EL (cell line): ENCODE measurements at places on chromosomes 12 and 14.

GRCh38 chr14:94180655-94181271 is 6.6 kb downstream of the PPP4R4 start:
- DNase-seq: peak; percentile 58

GRCh38 chr12:97425802-97426491 is 36.7 kb upstream of the RMST start:
- no peak for DNase-seq

GRCh38 chr12:98373025-98373554 is 142.3 kb upstream of the TMPO start:
- DNase-seq: peak; percentile 43

DNA sequence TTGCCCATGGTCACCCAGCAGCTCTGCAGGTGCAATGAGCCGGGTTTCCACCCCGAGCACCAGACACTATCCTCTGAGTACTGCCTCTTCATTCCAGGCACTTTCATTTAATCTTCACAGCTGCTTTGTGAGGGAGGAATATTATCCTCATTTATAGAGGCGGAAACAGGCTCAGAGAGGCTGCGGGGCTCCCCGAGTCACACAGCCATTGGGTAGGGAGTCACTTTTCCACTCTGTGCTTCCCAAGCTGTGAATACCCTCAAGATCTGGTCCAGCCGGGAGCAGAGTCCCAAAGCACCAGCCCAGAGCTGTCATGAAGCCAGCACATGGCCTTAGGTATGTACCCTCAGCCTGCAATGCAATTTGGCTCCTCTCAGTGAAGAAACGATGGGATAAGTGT is 51.7 kb upstream of the RIN3 start:
- no peak for DNase-seq

DNA sequence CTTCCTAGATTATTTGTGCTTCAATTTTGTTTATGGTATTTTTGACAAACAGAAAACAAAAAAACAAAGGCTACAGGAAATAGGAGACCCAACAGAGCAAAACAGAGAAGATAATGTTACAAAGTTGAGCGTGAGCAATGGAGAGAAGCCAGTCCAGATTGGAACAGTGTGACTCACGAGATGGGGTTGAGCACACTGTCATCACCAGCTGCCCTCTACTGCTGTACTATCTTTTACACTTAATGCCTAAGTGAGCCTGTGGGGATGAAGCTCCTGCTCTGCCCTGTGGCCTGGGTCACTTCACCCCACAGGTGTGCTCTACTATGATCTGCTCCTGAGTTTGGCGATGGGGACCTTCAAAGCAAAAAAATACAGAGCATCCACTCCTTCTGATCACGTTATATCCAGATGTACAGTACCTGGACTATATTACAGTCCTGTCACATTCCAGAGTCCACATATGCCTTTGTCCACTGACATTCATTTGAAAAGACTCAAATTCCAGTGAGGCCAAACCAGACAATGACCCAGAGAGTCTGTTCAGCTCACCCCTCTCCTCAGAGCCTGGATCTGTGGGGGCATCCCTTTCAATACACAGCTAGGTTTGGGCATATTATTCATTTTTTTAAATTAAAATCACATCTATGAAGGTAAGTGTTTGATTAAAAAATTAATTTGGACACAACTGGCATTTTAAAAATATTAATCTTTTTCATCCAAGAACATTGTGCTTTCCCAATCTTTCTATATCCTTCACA is 4.4 kb downstream of the IPO8 start:
- DNase-seq: peak; percentile 81

DNA sequence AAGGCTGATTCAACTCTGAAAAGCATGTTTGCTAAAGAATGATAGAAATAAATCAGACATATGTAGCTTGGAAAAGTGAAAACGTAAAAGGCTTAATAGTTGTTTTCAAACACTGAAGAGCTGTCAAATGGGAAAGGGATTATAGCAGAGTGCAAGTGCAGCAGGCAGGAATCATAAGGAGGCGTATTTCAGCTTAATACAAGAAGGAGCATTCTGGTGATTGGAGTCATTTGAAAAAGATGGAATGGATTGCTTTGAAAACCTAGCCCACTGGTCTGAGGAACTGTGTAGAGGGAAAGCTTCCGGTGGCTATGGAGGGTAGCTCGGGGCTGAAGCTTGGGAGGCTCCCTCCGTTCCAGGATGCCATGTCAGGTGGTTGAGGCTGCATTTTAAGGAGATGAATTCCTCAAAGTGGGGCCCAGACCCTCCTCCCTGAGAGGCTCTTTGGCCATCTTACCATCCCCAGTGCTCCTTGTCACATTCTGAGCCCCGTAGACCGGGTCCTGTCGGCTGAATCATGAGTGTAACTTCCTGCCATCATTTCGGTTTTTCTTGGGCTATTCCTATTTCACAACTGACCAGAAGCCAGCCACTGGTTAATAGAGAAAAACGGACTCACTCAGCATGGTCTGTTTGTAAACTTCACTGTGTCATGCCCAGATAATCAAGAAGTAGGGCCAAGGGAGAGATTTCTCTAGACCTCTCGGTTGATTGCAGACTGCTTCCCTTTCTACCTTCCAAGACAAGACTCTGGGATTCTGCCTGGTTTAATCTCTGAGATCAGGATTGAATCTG is 6.5 kb downstream of the WNT5B start:
- no peak for DNase-seq

GRCh38 chr14:89903340-89903952 is 51.1 kb downstream of the EFCAB11 start:
- no peak for DNase-seq

GRCh38 chr12:49928471-49928870 is 22.1 kb upstream of the AQP2 start:
- DNase-seq: no peak

DNA sequence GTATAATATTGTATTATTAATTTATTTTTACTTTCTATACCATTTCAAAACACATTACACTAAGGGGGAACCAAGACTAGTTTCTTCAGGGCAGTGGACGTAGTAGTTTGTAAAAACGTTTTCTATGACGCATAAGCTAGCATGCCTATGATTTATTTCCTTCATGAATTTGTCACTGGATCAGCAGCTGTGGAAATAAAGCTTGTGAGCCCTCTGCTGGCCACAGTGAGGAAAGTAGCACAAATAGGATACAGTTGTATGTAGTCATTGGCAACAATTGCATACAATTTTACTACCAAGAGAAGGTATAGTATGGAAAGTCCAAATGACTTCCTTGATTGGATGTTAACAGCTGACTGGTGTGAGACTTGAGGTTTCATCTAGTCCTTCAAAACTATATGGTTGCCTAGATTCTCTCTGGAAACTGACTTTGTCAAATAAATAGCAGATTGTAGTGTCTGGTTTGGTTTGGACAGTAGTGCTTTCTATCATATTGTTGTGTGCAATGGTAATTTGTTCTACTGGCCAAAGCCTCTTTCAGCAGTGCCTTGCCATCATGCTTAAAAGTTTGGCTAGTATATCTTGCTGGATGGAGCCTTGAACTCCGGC is 24.3 kb upstream of the PLEKHD1 start:
- peak; percentile 88 for DNase-seq

DNA sequence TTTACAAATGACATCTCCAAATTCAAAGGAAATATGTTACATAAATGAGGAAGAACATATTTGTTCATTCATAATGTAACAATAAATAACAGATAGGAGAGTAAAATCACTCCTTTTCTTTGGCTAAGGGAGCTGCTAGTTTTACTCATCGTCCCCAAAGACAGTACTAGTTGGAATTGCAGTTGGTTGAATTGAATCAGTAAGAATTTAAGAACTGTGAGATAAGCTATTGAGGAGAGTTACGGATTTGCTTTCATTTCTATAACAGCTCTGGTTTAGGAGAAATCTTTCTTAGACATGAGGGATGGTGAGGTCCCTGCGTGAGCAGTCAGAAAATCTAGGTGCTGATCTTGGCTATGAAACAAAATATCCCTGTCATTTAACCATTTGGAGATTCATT is 402.8 kb downstream of the AEBP2 start:
- no peak for DNase-seq

- no peak for DNase-seq
Measured at GRCh38 chr14:24959791-24960331, 90.1 kb downstream of the STXBP6 start.

DNA sequence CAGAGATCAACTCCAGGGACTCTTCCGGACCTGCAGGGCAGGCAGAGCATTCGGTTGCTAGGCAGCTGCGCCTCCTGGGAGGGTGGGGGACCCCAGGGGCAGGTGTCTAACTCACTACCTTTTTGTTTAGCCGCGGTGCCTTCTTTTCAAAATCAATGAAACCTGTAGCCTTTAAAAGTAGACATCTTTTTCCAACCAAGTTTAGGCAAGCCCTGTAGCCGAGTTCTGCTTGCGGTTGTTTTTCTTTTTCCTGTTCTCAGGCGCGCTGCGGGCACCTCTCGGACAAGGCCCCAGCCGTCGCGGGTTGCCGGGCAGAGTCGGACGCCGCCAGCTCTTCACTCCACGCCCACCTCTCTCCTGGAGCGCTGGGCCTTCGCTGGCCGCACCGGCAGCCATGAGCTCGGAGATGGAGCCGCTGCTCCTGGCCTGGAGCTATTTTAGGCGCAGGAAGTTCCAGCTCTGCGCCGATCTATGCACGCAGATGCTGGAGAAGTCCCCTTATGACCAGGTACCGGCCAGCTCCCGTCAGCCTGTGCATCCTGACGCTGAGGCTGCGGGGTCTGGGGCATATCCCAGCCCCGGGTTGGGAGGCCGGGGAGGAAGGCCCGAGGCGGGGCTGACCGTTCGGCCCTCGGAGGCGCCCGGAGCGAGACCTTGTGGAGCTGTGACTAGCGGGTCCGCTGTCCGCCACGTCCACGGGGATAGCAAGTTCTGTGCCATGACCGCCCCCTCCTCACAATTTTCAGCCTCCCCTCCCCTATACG is at the start of gene TTC8:
Gene TTC8 (plus strand): TSS at position 338 of the 764 bp plus-strand sequence. CDS start 57 bp downstream, at position 395.
- peak; percentile 90 for DNase-seq

GRCh38 chr14:65444230-65444629 is 31.7 kb downstream of the FUT8 start:
- no peak for DNase-seq

- DNase-seq: no peak
Measured at GRCh38 chr12:128754275-128754674, 69.5 kb downstream of the SLC15A4 start.

DNA sequence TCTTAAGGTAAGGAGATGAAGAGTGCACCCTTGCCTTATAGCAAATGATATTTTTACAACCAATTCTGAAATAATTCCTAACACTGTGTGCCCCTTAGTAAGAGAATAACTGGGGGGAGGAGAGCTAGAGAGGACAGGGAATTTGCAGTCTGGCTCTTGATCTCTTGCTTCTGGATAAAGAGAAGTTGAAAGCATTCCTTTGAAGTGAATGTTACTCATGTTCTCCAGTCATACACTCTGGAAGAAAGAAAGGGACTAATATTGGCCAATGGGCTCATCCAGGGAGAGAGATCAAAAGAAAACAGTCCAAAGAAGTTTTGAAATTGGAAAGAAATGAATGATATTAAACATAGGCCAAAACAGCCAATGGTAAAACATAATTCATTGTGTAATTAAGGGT is 25.3 kb downstream of the C12orf75 start:
- peak; percentile 70 for DNase-seq

DNA sequence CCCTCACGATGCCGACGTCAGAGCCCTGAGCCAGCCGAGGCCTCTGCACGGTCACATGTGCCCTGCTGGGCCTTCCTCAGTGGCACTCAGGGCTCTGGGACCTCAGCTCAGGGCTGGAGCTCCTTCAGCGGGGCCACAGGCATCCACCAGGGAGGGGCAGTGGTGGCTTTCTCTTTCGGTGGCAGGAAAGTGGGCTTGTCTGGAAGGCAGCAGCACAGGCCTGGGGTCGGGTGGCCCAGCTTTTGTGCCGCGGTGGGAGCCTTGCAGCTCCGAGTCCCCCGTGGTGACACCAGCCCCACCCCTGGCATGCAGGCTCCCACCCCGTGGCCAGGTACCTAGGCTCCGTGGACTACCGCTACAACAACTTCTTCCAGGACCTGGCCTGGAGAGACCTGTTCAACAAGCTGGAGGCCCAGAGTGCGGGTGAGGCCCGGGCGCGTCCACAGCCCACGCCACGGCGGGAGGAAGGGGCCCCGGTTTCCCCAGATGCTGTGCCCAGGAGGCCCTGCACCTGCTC is 14.2 kb upstream of the TEX22 start:
- DNase-seq: no peak

GRCh38 chr12:64175254-64175945 is 46.7 kb downstream of the KICS2 start:
- DNase-seq: no peak

- DNase-seq: no peak
Measured at GRCh38 chr14:46147452-46147851, 504.1 kb downstream of the RPL10L start.

GRCh38 chr14:53950031-53950793 is 6.4 kb downstream of the BMP4 start:
- no peak for DNase-seq

- DNase-seq: no peak
Measured at GRCh38 chr12:109741970-109742703, 28.5 kb downstream of the FAM222A start.

- no peak for DNase-seq
Measured at GRCh38 chr12:57229046-57229633, 371 bp upstream of the SHMT2 start.
